ENCODE measurements at places on chromosomes 3 and 15.

- DNase-seq = no peak
These were observed 1311.9 kb downstream of the ROBO1 start for GRCh38 chr3:78455712-78456433.

DNA sequence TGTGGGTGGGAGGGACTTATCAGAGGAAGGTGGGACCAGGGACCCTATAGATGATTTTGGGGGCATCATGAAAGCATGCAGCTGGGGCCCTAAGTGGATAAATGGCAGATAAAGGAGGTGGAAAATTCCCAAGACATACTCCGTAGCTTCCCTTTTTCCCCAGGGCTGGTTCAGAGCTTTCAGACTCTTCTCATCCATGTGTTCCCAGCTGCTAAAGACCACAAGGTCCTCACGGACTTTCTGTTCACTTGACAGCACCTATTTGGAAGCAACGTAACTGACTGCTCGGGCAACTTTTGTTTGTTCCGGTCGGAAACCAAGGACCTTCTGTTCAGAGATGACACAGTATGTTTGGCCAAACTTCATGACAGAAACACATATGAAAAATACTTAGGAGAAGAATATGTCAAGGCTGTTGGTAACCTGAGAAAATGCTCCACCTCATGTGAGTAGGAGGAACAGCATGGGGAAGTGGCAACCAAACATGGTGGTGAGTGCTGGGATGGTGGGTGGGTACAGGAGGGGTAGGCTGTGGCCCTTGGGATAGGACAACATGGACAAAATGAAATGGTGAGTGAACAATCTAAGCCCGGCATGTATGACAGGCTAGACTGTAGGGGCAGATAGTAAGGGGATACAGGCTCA, 28.7 kb upstream of the SRPRB start:
- no peak for DNase-seq

GRCh38 chr3:69531576-69532546, 146.0 kb upstream of the FRMD4B start:
- no peak for DNase-seq

GRCh38 chr3:25338158-25338725, 89.8 kb upstream of the RARB start:
- no peak for DNase-seq

DNA sequence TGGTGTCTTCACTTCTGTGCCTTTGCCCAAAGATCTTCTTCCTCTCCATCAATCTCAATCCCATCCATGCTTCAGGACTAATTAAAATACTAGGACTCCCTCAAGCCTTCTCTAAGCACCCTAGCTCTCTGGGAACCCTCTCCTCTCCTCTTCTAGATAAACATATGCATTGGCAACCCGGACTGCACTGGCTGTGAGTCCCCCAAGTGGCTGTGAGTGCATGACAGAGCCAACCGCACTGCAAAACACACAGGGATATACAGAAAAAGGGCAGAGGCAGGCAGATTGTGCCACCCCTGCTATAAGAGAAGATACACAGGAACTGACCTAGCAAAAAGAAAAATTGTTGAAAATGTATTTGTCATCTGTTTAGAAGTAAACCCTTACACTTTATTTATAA, 457.1 kb downstream of the MFSD1 start:
- DNase-seq = no peak

GRCh38 chr3:16801698-16802097, 83.1 kb upstream of the PLCL2 start:
- no peak for DNase-seq

DNA sequence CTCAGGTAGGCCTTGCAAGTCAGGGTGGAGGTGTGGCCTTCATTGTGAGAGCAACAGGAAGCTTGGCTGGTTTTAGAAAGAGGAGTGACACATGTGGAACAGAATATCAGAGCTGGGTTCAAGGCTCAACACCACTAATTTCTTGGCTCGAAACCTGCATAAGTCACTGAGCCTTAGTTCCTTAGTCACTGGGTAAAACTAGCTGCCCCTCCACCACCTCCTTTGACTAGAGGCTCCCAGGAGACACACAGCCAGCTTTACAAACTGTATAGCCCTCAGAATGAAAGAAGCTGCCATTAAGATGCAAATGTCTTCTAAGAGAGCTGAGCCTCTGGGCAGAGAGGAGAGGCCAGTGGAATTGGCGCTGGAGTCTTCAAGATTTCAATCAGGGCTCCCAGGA, 67.7 kb downstream of the CERS3 start:
- no peak for DNase-seq

DNA sequence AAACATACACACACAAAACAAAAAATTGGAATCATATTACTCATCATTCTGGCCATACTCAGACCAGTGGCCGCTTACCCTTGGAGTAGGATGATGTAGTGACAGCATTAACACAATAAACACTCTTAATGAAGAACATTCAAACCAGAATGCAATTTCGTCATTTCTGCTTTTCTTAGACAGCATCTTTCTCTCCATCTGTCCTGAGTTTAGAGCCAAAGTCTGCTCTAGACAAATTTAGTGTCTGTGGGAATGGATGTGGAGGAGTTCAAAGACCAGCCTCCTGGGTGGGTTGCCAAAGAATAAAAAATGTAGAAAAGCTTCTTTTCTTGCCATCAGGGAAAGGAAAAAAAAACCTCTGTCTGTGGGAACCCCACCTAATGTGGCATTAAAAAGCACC, 212.4 kb upstream of the POU1F1 start:
- DNase-seq = no peak

DNA sequence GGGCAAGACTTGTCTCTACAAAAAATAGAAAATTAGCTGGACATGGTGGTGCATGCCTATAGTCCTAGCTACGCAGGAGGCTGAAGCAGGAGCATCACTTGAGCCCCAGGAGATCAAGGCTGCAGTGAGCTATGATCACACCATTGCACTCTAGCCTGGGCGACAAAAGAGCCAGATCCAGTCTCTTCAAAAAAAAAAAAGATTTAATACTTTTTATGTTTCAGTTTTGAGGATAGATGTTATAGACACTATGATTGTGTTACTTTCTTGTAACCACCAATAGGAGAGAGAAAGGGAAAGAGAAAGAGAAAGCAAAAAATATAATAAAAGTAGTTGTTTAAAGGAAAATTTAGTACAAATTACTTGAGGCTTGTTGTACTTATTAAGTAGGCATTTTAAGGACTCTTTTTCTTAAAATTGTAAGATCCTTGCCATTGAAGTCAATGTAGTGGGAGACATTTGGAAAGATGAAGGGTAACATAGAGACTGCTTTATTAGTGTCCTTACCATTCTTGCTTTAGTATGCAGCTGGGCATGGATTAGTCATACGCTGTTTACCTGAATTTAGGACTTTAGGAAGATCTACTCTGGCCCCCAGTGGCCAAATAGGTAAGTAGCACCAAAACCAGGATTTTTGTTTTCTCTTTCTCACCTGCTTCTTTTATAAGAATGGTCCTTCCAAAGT, 35.1 kb upstream of the ZDHHC23 start:
- peak; percentile 85 for DNase-seq

DNA sequence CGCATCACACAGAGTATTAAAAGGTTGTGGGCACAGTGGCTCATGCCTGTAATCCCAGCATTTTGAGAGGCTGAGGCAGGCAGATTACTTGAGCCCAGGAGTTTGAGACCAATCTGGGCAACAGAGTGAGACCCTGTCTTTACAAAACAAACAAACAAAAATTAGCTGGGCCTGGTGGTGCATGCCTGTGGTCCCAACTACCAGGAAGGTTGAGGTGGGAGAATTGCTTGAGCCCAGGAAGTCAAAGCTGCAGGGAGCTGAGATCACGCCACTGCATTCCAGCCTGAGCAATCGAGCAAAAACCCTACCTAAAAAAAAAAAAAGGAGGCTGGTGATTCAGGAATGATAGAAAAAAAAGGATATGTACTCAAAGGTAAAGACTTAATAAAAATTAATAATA, 28.2 kb upstream of the ST6GAL1 start:
- no peak for DNase-seq

DNA sequence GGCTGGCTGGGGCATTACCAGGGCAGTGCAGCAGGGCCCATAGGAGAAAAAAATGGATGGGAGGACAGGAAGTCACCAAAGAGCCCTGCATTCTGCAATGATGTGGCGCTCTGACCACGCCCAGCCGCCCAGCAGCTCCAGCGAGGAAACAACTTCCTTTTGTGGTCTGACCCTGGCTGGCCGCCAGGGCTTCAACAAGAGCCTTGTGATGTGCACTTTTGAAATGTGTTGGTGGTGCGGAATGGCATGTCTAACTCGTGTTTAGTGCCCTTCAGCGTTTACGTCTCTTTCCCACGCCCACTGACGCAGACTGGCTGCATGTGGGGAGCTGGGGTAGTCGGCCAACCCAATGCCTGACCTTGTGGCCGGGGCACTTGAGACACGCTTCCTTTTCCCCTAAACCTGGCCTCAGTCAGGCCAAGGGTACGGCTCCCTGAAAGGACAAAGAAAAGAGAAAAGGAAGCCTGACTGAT, 81.9 kb upstream of the CTNNB1 start:
- DNase-seq = peak; percentile 84

DNA sequence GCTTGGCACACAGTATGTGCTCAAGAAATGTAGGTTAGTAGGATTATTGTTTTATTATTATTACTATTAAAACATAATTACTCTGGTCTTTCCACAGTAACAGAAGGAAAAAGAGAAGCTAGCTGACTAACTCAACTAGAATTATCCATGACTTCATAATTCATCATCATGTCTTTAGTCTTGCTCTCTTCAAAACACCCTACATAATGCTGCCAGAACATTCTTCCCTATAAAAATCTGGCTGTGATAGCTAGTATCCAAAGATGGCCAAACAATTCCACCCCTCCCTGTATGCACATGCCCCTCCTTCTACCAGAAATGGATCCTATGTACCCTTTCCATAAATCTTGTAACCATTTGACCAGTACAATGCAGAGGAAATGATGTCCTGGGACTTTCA, 48.8 kb upstream of the SRGAP3 start:
- no peak for DNase-seq

GRCh38 chr15:42730135-42730534, 6.8 kb downstream of the CDAN1 start:
- no peak for DNase-seq

DNA sequence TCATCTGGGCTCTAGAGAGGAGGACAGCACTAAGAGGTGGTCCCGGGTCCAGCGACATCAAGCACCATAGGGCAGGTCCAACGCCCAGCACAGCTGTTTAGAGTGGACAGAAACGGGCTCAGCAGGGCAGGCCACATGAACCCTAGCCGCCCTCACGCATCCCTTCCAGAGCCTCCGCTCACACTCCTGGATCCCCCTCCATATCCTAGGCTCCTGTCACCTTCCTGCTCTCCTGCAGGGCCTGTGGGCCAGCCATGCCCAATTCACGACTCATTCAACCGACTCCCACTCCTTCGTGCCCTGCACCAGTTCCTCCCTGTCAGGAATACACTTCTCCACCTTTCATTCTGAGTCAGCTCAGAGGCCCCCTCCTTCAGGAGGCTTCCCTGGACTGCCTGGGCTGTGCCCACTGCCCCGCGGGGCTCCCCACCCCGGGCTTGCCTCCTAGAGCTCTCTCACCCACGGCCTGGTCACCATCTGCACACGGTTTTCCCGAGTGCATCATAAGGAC, 90.2 kb downstream of the LINGO1 start:
- DNase-seq = no peak

DNA sequence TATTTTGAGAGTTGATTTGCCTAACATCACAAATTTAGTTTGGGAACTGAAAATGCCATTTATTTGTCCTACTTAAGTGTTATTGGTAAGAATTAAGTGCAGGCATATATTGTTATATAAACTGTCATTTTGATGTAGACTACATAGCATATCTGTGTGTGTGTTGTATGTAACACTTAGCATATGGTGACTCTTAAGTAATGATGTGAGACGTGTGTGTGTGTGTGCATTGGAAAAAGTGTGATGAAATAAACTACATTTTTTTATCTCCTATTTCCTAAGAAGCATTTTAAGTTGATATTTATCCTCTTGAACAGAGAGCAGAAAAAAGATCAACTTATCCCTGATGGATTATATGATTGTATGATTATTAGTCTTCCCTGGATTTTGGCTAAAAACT, 588.2 kb upstream of the SUCLG2 start:
- no peak for DNase-seq

- no peak for DNase-seq
These were observed 138.7 kb upstream of the SNTN start for GRCh38 chr3:63513791-63514190.

GRCh38 chr3:194657439-194657838, 14.6 kb downstream of the LSG1 start:
- DNase-seq = no peak

- DNase-seq = no peak
These were observed 48.3 kb downstream of the PRTG start for GRCh38 chr15:55694652-55695150.

DNA sequence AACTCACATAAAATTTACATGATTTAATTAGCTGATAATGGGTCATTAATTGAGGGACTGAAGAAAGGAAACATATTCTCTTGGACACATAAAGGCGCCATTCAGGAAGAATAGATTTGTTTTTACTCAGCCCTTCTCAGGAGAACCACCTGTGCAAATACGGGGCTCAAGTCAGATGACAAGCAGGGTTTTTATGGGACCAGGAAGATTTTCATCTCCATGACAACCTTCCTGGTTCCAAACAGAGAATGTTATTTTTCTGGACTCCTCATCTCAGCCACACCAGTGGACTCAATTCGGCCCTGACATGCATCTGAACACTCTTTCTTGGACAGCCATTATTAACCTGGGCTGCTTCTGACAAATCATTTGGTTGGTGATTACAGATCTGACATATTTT, 120.5 kb downstream of the PDZRN3 start:
- DNase-seq = peak; percentile 72

DNA sequence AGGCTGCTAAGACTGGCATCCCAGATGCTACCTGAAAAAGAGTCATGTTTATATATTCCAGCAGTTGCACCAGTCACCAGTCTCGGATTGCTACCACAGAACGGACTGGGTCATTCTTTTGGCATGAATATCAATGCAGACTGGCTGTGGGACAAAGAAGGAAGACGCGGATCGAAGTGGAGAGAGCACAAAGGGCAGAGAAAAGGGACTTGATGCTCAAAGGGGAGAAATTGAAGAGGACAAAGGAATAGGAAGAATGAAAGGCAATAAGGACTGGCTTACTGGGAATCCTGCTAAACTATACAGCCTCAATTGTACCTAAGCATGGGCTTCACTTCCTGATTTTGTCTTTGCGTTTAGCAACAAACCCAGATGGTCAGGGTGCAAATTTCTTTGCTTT, 15.3 kb upstream of the DIS3L start:
- no peak for DNase-seq

DNA sequence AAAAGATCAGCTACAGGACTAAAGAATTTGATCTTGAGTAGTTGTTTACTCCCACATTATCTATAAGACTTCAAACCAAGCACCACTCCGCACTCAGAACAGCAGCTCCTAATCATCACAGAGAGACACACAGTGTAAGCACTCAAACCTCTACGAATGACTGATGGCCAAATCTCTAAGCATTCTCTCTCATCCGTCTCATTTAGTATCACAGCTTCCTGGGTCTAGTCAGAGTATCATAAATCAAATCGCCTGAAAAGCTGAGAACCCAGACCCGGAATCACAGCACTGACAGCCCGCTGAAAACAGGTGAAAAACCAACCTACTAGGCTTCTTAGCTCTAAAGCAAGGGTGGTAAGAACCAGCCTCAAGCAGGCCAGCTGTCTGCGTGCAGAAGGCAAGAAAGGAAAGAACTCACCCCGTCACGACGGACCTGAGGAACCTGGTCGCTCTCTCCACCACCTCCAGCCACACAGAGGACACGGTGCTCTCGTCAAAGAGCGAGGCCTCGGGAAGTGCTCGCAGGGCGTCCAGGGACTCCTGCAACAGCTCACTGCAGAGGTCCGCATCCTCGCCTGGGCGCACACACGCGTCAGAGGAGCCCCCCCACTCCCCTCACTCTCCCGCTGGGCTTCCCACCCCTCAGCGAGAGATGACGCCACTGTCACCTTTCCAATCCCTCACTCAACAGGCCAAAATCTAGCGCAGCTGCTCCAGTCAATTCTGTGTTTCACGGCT, 47.9 kb downstream of the HERC2 start:
- no peak for DNase-seq
